ENCODE measurements at places on chromosomes 1 and 21.

- no peak for DNase-seq
Observed at GRCh38 chr1:209095627-209096595, 487.6 kb upstream of the CAMK1G start.

DNA sequence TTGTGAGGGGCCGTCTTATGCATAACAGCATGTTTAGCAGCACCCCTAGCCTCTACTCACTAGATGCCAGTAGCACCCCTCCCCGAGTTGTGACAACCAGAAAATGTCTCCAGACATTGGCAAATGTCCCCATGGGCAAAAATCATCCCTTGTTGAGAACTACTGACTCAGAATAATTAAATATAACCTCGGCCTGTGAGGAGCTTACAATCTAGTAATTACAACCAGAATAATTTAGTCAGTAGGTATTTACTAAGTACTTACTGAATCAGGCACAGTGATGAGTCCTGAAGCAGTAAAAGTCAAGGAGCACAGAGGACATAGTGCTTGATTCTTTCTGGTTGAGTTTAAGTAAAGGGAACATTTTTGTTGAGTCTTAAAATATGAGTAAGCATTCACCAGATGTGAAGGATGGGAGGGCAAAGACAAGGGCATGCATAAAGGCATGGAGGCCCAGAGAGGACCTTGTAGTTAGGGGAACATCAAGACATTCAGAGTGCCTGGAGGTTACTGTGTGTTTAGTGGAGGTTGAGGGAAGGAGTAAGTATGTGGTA, 44.1 kb upstream of the KCNQ4 start:
- no peak for DNase-seq

GRCh38 chr21:39568361-39568760, 44.4 kb upstream of the B3GALT5 start:
- DNase-seq = no peak

- no peak for DNase-seq
Observed at GRCh38 chr1:27349784-27350662, 8.2 kb downstream of the SYTL1 start.

- no peak for DNase-seq
Observed at GRCh38 chr1:180616439-180616838, 15.4 kb upstream of the XPR1 start.

GRCh38 chr1:197600751-197601150, 174.5 kb downstream of the DENND1B start:
- DNase-seq = no peak

DNA sequence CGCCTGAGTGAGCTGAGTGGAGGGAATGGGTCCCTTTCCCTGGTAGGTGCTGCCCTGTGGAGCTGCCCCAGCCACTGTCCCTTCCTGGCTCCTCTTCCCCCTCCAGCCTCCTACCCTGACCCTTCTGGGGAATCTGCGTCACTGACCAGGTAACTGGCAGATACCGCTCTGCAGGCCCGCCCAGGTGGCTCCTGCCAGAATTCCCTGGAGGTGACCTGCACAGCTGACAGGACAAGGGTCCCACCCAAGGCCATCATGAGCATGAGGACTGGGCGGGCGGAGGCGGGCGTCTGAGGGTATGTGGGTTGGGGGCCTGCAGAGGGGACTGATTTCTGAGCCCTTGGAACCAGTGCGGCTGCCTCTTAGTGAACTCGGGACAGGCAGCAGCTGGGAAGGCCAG, 32.5 kb downstream of the DHRS3 start:
- no peak for DNase-seq

- no peak for DNase-seq
Observed at GRCh38 chr1:8822373-8823294, 5.2 kb upstream of the RERE start.

DNA sequence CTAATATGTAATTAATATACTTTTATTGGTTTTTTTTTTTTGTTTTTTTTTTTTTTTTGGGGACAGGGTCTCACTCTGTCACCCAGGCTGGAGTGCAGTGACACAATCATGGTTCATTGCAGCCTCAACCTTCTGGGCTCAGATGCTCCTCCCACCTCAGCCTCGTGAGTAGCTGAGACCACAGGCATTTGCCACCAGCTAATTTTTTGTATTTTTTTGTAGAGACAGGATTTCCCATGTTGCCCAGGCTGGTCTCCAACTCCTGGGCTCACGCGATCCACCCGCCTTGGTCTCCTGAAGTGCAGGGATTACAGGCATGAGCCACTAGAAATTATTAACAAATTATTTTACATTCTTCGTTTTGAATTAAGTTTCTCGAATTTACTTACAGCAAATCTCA, 16.8 kb upstream of the POGZ start:
- no peak for DNase-seq

GRCh38 chr21:45871616-45872236, 109.8 kb upstream of the COL6A1 start:
- DNase-seq = no peak

DNA sequence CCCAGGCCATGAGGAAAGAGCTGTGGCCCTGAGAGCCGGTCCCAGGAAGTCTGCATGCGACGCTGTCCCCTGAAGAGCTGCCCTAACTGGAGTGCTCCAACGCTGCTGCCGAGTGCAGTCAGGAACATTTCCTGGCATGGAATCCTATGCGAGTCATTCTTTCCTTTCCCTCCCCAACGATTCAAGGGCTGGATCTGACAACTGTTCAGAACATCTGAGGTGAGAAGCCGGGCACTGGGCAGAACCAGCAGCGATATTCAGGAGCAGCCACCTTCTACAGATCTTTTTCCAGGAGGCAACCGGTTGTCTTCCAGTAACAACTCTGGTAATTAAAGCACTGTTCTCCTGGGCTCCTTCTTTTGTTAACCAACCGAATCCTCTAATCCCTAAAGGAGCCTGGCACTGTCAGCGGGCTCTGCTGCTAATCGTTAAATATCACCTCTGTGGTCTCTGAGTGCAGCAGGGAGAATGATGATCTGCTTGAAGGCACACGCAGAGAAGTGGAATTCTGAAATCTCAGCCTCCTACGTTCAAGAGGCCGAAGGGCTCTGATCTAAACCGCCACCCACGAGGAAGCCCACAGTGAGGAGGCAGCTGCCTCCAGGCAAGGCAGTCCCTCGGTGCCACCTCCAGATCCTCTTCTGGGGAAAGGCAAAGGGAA, 55.8 kb downstream of the SLC45A1 start:
- no peak for DNase-seq

DNA sequence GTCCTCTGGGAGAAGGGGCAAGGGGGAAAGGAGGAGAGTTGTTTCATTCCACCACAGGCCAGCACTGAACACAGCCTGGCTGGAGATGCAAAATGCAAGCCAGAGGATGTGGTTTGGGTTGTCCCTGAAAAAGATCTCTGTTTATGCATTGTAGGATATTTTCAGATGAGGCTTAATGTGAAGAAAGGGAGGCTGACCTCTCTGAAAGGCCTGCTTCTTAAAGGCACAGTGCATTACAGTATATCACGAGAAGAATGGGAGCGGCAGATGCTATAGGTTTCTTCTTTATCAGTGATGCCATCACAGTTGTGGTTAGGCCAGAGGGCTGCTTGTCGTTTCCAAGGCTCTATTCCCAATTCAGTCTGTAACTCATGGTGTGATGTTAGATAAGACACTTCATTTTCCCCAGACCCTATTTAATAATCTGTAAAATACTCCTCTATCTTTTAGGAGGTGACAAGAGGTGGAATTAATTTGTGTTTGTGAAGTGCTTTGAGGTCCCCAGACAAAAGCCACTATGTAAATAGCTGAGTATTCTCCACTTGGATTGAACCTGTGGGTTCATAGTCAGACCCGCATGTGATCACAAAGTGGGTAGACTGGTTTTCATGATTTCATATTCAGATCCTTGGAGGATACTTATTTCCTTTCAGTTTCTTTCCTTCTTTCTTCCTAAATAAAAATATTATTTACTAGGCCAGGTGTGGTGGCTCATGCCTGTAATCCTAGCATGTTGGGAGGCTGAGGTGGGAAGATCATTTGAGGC, 76.5 kb upstream of the WDR26 start:
- no peak for DNase-seq

- DNase-seq = no peak
Observed at GRCh38 chr1:204348722-204349121, 11.0 kb downstream of the PLEKHA6 start.

GRCh38 chr1:30840904-30841598, 67.5 kb downstream of the SDC3 start:
- DNase-seq = no peak

DNA sequence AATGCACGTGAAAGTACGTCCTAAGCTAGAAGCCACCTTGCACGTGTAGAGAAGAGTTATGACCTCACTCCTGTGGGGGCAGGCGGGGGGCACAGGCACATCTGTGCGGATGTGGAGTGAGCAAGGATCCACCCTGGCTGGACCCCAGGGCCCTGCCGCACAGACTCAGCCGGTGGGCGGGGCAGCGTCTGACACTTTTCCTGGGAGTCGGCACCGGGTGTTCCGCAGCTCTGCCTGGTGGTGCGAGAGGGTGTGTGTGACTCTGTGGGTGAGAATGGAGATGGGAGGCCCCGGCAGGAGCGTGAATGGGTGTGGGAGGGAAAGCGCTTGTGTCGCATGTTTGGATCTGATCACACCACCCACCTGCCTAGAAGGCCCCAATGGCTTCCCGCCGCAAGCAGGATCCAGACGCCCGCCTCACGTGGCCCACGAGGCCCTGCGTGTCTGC, 29.5 kb downstream of the RAP1GAP start:
- no peak for DNase-seq

DNA sequence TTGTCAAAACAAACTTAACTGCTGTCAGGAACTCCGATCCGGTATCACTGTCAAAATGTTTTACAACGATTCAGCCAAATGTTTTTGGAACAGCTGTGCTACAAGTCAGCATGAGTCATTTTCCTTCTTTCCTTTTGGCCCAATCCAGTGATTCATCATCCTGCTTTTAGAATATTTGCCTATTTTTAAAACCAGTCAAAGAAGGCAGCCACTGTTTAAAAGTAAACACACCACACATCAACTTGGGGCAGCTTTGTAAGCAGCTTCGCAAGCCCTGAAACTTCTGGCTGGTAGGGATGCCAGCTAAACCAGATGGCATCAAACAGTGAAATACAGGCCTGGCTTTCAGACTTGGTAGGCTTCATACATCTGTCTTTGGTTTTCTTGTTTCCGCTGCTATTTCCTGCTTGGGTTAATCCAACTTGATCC, 14.9 kb downstream of the MAP3K7CL start:
- no peak for DNase-seq

GRCh38 chr1:153536012-153536670, 350 bp upstream of the S100A6 start:
- peak; percentile 47 for DNase-seq

DNA sequence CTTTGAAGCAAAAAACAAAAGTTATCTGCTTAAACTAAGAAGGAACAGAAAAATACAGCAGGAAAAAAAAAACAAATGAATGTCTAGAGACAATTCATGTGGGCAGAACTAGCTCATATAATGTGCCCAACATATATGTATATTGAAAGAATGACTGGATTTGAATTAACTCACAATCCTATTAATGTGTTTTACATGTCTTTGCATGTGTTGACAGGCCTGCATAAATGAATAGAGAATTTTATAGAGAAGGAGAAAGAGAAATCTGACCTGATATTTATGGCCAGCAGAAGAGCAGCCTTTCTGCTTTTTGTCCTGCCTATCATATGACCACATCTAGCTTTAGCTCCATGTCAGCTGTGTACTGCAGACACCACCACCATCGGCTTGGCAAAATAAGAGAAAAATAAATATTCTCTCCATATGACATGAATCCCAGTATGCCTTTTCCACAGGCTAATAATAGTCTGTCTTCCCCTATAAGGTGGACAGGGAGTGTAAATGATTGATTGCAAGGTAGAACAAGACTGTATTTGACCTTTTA, 171.5 kb upstream of the PALMD start:
- no peak for DNase-seq
